ENCODE measurements at places on chromosomes 2 and 18.

DNA sequence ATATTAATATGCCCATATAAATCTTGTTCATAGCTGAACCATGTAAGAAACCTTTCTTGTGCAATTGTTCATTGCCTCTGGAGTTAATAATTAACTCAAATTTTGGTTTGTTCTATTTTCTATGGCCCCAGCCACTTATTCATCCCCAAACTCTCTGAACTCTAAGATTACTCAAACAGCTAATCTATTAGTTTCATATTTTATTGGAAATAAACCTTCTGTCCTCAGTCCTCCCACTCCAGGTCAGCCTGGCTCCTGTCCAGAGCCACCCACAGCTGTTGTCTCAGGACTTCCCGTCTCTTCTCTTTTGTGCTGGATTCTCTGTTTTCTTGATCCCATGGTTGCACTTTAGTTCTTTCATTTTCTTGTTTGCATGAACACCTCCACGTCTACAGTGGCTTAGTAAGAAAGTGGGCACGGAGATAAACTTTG is 4.4 kb upstream of the RNF103 start:
- DNase-seq, result no peak

DNA sequence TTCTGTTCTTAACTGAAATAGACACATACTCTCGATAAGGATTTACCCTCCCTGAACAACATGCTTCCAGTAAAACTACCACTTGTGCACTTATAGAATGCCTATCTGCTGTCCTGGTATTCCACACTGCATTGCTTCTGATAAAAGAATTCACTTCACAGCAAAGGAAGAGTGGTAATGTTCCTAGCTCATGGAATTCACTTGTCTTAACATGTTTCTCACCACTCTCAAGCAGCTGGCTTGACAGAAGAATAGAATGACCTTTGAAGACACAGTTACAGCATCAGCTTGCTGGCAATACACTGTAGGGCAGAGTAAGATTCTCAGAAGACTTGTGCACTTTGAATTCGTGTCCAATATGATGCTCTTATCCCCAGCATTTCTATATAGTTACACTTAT is 524.1 kb upstream of the CNTNAP5 start:
- no peak for DNase-seq

DNA sequence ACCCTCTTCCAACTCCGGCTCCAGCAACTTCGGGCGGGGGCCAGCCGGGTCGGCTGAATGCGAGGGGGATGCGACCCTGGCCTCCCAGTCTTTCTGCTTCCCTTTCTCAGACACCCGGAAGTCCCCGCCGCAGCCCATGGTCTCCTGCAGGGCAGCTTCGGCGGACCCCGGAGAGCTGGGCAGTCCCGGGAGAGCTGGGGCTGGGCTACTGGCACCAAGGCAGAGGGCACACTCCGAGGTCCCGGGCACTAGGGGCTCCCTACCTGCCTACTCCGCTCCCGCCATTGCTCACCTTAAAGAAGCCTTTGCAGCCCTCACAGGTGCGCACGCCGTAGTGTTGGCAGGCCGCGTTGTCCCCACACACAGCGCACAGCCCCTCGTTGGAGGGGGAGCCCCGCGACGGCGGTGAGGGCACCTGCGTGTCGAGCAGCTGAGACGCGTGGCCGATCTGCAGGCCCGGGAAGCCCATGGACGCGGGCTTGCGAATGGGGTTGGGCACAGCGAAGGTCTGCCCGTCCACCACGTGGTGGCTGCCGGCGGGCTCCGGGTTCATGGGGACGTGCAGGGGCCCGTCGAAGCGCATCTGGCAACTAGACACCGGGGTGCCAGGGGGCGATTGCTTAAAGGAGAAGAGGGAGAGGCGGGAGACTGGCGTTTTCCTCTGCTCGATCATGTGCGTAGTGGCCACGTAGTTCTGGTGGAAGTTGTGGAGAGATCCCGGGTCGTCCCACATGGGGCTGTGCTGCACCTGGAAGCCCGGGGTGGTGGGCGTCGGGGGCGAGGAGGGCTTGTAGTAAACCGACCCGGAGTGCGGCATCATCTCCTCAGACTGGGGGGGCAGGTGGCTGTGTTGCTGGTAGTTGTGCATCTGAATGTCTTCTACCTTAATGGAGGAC is 3.2 kb downstream of the NR4A2 start:
- no peak for DNase-seq

DNA sequence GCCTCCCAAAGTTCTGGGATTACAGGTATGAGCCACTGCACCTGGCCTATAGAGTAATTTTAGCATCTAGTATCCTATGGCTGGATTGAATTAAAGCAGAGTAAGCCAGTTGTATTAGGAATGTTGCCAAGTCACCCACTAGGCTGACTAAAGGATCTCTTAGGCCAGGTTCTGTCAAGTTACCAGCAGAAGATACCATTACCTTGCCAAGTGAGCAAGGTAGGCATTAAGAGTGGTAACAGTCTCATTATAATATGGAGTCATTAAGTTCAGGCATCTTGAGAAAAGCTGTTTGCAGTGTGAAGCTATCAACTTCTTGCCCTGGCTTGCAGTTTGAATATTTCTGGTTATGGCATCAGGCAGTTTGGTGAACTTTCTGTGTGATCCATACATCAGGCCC is 37.0 kb upstream of the MTCL1 start:
- no peak for DNase-seq

- DNase-seq, result no peak
Measured at GRCh38 chr2:23427976-23428375, 43.0 kb downstream of the KLHL29 start.

All from NCI-H1417 (cell line).